ENCODE measurements at places on chromosomes 13 and 19. TPM values are rescaled to one million over a fixed set of nuclear protein-coding genes. Genes with fewer than 3 reads are reported as not detected.

Gene ZNF568
- total RNA-seq, result 8.4 TPM

Gene LRRC4B
- total RNA-seq, result 3.2 TPM

Gene ZNF486
- 2.6 TPM for total RNA-seq

Gene ZIM2
- total RNA-seq, result not detected

Gene RNF113B
- not detected for total RNA-seq

Gene STXBP2
- total RNA-seq, result 12.1 TPM

Gene FREM2
- not detected for total RNA-seq

Gene CERS4
- total RNA-seq, result 17.7 TPM

Gene MYO1F
- 18.9 TPM for total RNA-seq

Gene LINGO3
- total RNA-seq, result not detected

Gene SYDE1
- 15.8 TPM for total RNA-seq

Gene PLPPR3
- total RNA-seq, result not detected

Gene ZNF615
- 13.0 TPM for total RNA-seq

Gene CLEC17A
- total RNA-seq, result not detected

Gene TRPC4
- 4.3 TPM for total RNA-seq

Gene TYROBP
- 52.6 TPM for total RNA-seq

Gene MADCAM1
- total RNA-seq, result 0.28 TPM

Gene GRK1
- total RNA-seq, result 0.24 TPM

Gene PLEKHG2
- 24.7 TPM for total RNA-seq

Gene SHISA2
- total RNA-seq, result 0.34 TPM

Gene KRTDAP
- not detected for total RNA-seq

Gene UPK1A
- total RNA-seq, result not detected

Gene KLK14
- total RNA-seq, result 1.0 TPM

Gene DMKN
- total RNA-seq, result 11.0 TPM

Gene PROZ
- total RNA-seq, result not detected

Gene LILRA1
- total RNA-seq, result 0.64 TPM

Gene ZNF737
- total RNA-seq, result 6.3 TPM

Gene AKAP11
- total RNA-seq, result 41.3 TPM

Gene ACOD1
- total RNA-seq, result not detected

Gene ZNF607
- total RNA-seq, result 6.9 TPM

Gene THSD1
- total RNA-seq, result 5.4 TPM

Gene REEP6
- total RNA-seq, result 1.5 TPM

Gene WDR88
- total RNA-seq, result not detected

Gene C19orf12
- 41.3 TPM for total RNA-seq
